AG09319 (cell line): ENCODE measurements at places on chromosomes 3 and 15.

GRCh38 chr15:31905054-31905453 is 125.3 kb upstream of the CHRNA7 start:
- DNase-seq = no peak

GRCh38 chr3:78901544-78901943 is 866.3 kb downstream of the ROBO1 start:
- DNase-seq = no peak

DNA sequence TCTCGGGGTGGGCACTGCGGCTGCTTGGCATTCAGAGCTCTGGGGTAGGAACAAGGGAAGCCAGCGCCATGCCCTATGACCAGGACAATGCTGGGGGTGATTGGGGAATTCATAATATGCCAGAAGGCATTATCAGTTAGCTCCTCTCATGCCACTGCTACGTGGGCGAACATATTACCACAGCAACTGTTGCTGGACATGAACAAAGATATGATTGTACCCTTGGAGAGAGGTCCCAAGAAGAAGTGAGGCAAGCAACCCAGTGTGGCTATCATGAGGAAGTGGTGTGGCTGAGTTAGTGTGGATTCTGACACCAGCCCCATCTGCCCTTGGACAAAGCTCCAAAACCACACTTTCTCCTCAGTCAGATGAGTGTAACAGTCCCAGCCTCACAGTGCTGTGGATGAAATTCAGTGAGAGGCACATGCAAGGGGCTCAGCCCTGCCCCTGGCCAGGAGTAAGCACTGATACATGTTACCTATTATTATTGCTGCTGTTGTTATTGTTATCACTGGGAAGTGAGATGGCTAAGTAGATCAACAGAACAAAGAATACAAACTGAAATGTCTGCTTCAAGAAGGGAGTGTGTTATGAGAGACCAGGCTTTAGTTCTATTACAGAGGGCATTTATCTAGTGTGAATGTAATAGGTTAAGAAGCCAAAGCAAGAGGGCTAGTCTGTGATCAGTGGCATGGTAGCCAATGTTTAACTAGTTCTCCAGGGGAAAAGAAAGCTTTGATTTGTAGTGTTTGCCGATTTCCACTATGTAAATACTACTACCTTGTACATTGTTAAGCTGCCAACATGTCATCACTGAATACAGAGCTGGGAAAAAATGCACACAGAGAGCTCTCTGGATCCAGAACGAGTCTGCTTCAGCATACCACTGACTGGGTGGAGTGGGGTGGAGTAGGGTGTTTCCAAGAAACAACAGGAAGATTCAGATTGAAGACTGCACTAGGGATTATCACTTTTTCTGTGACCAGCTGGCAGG is 222.3 kb upstream of the EIF1B start:
- DNase-seq = no peak

- DNase-seq = no peak
Observed at GRCh38 chr15:85955501-85956391, 123.9 kb upstream of the AGBL1 start.

DNA sequence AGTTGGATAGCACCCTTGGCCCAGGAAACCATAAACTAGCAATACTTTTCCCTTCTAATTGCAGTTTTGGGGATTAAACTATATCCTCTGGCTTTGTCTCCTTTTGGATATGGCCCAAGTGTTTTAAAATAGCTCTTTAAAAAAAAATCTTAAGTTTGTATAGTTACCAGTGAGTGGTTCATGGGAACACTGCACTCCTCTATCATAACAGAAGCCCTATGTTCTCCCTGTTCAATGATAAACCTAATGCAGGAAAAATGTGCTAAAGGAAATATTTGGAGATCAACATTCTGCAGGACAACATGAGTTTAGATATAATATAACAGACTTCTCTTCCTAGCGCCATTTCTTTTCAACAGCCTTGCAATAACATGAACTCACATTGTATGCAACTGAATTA is 13.1 kb downstream of the MRPL47 start:
- no peak for DNase-seq

DNA sequence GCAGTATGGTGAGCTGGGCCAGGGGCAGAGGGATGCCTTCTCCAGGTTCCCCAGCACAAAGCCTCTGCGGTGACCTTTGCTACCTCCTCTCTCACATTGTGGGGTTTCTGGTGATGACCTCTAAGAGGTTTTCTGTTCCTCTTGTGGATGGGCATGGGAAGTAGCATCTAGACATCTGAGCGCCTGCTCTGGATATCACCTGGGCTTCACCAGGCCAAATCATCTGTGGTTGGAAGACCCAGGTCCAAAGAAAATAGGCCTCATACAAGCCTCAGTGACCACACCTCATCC is 7.0 kb downstream of the APEH start:
- DNase-seq = no peak

DNA sequence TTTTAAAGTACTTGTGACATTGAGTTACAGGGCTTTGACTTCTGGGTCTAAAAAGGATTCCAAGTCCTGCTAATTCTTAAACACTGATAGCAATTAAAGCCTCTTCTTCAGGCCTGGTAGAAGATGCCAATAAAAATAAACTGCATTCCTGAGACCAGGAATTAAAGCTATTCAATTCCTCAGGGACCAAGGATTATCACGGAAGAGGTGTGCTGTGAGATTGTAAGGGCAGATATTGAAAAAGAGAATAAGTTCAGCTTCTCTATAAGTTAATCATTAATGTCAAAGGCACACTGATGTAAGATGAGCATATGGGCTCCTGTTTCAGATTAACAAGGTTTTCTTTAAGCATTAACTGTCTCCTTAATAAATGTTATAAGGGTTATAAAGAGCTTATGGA is 611.3 kb downstream of the SI start:
- DNase-seq = no peak

- no peak for DNase-seq
Observed at GRCh38 chr3:149128821-149129220, 617 bp upstream of the HPS3 start.

DNA sequence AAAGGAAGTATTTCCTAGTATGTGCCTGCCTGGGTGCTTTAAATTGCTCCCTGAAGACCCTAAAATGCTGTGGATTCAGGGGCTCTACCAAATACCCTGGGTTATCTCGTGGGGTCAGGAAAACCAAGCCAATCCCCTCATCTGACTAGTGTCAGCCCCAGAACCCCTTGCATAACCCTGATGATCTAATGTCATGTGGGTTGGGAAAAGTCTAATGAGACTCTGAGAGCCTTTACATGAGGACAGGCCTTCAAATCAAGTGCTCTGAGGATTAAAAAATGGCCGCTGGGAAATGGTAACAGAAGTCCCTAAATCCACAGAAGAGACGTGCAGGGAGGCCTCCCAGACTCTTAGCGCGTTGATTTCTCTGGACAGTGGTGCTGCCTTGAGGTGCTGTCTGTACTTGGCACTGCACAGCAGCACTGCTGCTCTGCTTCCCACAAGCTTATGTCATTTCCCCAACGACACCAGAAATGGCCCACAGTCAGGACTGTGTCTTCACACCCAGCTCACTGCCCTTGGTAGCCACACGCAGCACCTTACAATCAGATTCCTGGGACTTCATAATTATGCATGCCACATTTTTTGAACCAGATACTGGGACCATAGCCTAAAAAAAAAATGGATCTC is 16.6 kb downstream of the EIF4E3 start:
- DNase-seq = no peak

DNA sequence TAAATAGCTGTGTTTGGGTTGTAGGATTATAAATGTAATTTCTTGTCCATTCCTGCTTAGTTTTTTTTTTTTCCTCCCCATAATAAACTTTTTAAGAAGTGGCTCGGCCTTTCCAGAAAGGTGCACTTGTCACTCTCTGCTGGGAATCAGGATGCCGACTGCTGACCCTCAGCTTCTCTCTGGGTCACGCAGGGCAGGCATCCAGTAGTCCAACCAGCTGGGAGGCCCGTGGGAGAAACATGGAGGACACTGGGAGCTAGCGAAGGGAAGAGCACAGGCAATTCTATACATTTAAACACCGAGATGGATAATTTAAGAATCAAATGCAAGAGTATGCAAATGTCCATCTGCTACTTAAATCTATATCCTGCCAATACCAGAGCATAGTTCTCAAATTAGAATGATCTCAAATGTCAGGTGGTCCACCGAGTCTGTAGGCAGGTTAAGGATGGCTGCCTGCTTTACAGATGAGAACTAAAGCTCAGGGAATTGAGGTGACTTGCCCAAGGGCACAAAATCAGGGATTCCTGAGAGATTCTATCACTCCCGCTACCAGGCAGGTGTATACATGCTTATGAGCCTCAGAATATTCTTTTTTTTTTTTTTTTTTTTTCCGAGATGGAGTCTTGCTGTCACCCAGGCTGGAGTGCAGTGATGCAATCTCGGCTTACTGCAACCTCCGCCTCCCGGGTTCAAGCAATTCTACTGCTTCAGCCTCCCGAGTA is 64.5 kb downstream of the DAPK2 start:
- no peak for DNase-seq

- DNase-seq = peak; percentile 89
Observed at GRCh38 chr3:53130179-53131061, at the start of gene RFT1. Gene RFT1 (minus strand): TSS chr3:53130435. CDS start chr3:53130400, 35 bp downstream.

- no peak for DNase-seq
Observed at GRCh38 chr3:9664119-9664751, 14.9 kb downstream of the MTMR14 start.

- DNase-seq = no peak
Observed at GRCh38 chr3:175792245-175792644, 933.1 kb downstream of the NAALADL2 start.
